ENCODE measurements at places on chromosomes 12 and 14.
A peak's percentile ranks its signal among the peaks of the same experiment; 100 is the strongest.

GRCh38 chr14:93286212-93286890, 46.5 kb downstream of the BTBD7 start:
- DNase-seq = peak; percentile 44

GRCh38 chr14:59439256-59439965, 25.8 kb downstream of the GPR135 start:
- no peak for DNase-seq

- DNase-seq = no peak
These were observed 69.2 kb upstream of the NR2C1 start for GRCh38 chr12:95142431-95143151.

GRCh38 chr12:20588042-20588441, 107.1 kb upstream of the SLCO1C1 start:
- no peak for DNase-seq

DNA sequence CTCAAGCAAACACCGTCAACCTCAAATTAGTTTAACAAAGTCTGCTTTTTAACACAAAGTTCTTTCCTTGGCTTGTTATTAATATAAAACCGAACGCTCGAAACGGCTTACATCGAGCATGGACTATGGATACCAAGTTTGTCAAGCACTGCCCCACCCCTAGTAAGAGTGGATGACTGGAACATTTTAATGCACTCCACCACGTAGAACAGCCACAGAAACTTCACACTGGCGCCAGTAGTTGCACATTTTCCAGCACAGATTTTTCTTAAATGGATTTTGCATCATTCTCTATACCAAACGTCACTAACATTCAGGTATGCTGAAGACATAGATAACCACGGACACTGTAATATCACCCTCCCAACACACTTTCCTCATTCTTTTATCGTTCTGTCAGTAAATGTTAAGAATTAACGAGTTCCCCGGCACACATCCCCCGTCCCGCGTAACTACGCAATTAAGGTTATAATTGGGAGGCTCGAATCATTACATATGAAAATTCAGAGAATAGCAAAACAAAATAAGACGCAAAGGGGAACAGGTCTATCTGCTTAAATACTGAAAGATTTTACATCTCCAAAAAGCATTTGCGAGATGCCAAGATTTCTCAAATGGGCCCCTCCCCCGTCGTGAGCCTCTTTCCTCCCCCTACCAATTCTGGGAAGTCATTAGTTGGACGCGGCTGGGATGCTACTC, 990 bp downstream of the FERMT2 start:
- no peak for DNase-seq

GRCh38 chr14:100128688-100129087, 30.8 kb downstream of the DEGS2 start:
- DNase-seq = no peak

- no peak for DNase-seq
These were observed 11.0 kb upstream of the HHIPL1 start for GRCh38 chr14:99633918-99634317.

GRCh38 chr14:74064426-74064825, 19.8 kb downstream of the ALDH6A1 start:
- DNase-seq = no peak

DNA sequence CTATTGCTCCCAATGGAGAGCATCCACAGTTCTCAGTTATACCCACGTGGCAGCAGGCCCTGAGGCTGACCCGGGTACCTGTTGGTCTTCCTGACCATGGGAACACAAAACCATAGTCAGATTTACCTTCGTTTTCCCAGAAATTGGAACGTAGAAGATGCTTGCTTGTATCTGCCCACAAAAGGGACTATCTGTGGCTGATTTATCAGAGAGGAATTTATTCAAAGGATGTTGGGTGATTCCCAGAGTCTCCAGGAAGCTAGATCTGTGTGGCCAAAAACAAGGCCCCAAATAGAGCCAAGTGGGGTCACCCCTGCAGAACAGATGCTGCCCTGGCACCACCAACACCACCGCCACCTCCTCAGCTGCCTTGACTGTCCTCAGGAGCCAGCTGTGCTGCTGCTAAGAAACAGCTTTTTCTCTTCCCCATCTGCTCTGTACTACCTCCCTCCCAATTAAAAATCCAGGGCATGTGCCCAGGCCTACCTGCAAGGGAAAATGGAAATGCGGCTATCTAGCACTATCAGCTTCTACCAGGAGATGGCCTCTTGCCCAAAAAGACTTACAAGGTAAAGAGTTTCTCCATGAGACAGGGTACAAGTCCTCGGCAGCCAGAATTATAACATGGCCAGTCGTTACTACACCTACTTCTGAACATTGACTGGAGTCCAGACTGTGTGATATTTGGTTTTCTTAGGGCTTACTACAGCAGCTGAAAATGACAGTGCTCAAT, 128.6 kb upstream of the PLEKHG7 start:
- DNase-seq = peak; percentile 32

DNA sequence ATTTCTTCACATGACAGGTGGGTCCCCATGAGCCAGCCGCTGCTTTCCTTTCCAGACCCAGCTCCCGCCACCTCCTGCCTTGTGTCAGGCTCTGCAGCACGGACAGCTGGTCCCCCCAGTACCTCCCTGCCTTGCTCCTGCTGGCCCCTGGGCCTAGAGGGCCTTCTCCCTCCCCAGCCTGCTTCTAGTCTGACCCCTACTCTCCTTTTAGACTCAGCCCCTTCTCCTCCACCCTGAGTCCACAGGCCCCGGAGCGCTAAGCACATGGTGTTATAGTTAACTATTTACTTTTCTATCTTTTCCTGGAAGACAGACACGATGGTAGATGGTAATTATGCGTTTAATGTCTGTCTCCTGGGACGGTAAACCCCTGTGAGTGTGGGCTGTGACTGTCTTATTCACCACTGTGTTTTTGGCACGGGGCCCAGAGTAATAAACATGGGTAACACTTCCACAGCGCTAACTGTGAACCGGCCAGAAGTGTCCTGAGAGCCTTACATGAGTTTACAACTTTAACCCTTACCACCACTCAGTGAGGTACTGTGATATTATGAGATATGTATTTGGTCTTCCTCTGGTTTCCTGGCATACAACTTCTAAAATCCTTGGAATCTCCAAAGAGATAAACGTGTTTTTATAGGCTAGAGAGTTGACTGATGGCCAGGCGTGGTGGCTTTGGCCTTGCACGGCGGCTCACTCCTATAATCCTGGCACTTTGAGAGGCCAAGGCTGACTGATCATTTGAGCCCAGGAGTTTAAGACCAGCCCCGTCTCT, 41.2 kb downstream of the DGLUCY start:
- DNase-seq = peak; percentile 90

DNA sequence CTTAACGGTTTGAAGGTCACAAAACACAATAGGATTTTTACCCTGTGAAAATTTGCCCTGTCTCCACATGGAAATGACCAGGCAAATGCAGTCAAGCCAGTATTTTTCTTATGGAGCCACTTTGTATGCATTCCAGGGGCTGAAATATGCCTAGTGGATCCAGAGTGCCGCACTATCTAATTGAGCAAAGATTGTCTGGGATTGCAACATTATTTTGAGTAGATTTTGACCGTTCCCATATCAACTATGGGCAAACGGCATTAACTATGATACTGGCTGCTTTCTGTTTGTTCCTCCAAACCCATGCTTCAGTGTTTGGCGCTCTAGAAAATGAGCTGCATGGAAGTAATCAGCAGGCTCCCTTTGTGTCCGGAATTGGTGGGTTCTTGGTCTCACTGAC, 223.0 kb downstream of the BTG1 start:
- DNase-seq = no peak

GRCh38 chr12:57239587-57240065, 10.1 kb downstream of the SHMT2 start:
- peak; percentile 20 for DNase-seq

GRCh38 chr12:92608151-92609091, 94.4 kb upstream of the PLEKHG7 start:
- peak; percentile 16 for DNase-seq

DNA sequence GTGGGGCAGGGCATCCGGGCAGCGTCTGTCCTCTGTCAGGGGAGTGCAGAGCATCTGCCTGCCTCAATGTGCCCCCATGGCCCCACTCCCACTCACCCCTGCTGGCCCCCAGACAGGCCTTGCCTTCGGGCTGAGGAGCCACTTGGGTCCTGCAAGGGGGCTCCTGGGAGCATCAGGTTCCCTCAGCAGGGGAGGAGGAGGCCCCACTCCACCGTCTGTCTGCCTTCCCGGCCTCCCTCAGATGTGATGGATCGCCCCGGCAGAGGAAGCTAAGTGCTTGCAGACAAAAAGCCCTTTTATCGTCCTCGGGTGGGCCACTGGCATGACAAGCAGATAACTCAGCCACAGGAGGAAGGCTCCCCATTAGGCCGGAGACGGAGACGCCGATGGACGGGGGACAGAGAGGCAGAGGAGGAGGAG, 35.1 kb downstream of the NCOR2 start:
- DNase-seq = no peak

- DNase-seq = no peak
These were observed 727.6 kb downstream of the DIO2 start for GRCh38 chr14:79483477-79484388.

DNA sequence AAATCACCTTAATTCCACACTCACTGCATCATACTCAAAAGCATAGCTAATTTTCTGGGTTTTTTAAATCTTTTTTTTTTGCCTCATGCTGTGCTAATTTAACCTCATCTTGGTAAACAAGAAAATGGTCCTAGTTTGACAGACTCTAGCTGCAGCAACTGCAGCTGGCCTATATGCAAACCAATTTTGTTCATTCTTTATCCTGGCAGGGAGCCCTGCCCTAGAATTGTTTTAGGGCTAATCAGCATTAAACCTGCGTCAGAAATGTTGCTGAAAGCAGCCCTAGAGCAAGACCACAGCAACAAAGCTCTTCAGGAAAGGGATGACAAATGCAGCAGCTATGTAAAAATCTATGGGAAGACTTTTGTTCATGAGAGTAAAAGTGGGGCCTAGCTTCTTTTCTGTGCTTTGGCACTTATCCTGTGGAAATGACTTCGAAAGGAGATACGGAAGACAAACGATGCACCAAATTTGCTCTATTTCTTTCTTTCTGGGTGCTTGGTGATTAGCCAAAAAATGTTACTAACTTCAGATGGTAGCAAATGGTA, 72.2 kb downstream of the DENND5B start:
- no peak for DNase-seq

DNA sequence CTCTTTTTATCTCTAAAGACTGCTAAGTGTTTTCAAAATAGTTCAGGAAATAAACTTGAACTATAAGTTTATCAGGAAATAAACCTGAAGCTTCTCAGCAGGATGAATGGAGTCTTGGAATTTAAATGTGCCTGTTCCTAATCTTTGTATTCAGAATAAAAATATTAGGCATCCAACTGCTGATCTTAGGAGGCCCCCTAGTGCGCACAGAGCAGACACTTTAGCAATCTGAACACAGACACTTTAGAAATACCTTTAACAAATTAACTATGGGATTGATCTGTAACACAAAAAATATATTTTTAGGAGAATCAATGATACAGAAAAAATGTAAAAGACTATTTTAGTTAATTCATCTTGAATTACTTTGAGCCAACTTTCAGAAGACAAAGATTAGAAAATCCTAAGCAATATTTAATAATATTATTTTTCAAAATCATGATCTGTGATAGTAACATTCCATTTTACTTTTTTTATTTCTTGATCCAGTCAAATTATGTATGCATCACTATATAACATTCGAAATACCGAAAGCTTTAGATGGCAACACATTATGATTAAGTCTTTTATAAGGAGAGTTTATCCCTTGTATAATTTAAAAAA, 80.9 kb downstream of the SLC41A2 start:
- peak; percentile 74 for DNase-seq

GRCh38 chr12:14238221-14238792, 127.2 kb upstream of the ATF7IP start:
- DNase-seq = peak; percentile 66

GRCh38 chr12:74415633-74416032, 122.0 kb upstream of the ATXN7L3B start:
- peak; percentile 59 for DNase-seq

DNA sequence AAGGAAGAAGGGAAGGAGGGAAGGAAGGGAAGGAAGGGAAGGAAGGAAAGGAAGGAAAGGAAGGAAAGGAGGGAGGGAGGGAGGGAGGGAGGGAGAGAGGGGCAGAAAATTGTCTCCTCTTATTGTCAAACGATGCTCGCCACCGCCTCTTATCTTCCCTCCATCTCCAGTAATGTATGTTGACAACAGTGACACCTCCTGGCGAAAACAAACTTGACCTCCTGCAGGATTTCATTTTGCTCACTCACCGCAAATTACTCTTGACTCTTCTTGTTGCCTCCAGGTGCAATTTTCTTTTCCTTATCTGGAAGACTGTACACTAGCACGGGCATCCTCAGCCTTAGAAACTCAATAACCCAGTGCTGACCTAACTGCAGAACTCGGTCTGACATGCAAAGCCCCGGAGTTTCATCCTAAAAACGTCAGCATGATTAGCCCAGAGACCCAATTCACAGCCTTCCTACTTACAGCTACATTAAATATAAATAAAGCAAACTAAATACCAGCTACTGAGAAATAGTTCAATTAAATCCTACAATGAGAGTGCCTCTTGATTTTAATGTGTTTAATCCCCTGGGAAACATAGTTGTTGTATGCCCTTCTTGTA, 512.4 kb upstream of the TMPO start:
- peak; percentile 75 for DNase-seq

DNA sequence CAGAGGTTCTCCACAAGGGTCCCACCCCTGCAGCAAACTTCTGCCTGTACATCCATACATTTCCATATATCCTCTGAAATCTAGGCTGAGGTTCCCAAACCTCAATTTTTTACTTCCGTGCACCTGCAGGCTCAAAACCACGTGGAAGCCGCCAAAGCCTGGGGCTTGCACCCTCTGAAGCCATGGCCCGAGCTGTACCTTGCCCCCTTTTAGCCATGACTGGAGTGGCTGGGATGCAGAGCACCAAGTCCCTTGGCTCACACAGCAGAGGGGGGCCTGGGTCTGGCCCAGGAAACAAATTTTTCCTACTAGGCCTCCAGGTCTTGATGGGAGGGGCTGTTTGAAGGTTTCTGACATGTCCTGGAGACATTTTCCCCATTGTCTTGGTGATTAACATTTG, 84.4 kb downstream of the FSCB start:
- no peak for DNase-seq

- DNase-seq = no peak
These were observed 2.9 kb downstream of the GLT1D1 start for GRCh38 chr12:128856035-128856790.

- DNase-seq = no peak
These were observed 175.8 kb upstream of the PLXNC1 start for GRCh38 chr12:93972411-93973208.

DNA sequence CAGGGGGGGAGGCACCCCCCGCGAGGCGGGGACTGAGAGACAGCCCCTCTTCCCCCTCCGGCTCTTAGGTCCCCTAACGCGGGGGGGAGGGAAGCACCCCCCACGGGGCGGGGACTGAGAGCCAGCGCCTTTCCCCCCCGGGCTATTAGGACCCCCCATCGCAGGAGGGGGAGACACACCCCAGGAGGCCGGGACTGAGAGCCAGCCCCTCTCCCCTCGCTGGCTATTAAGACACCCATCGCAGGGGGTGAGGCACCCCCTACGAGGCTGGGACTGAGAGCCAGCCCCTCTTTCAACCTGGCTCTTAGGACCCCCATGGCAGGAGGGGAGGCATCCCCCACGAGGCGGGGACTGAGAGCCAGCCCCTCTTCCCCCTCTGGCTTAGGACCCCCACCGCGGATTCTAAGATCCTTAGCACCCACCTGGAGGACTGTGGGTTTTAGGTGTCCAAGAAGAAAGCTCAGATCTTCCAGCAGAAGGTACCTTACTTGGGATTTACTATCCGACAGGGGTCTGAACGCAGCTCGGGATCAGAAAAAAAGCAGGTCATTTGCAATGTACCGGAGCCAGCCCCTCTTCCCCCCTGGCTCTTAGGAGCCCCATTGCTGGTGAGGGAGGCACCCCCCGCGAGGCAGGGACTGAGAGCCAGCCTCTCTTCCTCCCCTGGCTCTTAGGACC, 197.8 kb upstream of the PZP start:
- no peak for DNase-seq

All from hematopoietic multipotent progenitor cell treated with erythropoietin and hydrocortisone succinate and interleukin-3 and kit ligand, for 6 days (in vitro differentiated cells).